ENCODE measurements at places on chromosomes 11 and 22. TPM values are rescaled to one million over a fixed set of nuclear protein-coding genes. Genes with fewer than 3 reads are reported as not detected.

The SCT gene
- 21.6 TPM for total RNA-seq

The OR51B5 gene
- not detected for total RNA-seq

The B4GALNT4 gene
- 22.9 TPM for total RNA-seq

The TRIM66 gene
- 10.4 TPM for total RNA-seq

The GAL3ST3 gene
- total RNA-seq = not detected

DNA sequence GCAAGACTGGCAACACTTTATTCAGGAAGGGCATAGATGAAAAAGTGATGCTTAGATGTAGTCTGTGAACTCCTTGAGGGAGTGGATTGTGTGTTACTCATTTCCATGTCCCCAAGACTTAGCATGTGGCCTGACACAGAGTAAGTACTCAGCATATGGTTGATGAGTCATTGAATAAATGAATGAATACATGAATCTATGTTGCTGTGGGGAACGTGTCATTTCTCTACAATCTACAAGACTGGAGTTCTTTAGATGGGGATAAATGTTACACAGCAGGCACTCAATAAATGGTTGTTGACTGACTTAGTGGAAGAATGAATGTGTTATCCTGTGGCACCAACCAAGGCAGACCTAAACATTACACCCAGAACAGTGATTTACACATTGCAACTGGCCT lies 17.9 kb downstream of the BPIFC start:
- DNase-seq = no peak

GRCh38 chr22:45450921-45451651 lies 37.6 kb downstream of the RIBC2 start:
- peak; percentile 80 for DNase-seq

DNA sequence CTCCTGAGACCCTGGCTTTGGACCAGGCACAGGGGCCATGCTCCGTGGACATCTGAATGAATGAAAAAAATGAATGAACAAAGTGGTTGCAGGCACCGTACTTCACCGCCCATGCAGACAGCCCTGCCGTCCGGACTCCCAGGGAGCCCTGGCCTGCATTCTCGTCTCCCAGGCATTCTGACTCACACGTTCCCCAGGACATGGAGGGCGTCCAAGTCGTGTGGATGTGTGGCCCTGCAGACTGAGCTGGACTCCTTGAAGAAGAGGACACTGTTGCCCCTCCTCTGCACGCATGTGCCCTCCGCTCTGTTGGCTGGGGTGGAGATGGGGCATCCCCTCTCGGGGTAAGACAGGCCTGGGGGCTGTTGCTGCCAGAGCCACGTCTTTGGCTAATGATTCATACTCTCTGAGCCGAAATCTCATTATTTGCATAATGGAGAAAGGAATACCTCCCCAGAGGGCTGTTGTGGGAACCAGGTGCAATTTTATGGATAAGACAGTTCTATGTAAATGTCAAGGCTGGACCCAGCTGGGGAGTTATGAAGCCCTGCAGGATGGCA lies 49.7 kb downstream of the RTL6 start:
- peak; percentile 77 for DNase-seq

DNA sequence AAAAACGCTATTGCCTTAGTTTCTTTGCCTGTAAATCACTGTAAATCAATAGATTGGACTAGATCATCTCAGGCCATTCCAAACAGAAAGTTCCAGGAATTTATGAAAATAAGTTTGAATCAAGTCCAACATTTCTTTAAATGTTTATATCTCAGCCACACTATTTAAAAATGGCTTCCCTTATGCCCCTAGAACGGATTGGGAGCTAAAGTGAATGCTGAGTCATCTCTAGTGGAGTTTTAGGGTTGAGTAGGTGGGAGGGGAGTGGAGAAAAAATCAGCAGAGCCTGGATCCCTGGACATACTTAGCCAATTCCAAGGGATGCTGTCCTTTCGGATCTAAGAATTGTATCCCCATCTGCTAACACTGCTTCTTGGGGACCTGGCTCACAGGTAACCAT lies 48.6 kb downstream of the EHF start:
- no peak for DNase-seq

DNA sequence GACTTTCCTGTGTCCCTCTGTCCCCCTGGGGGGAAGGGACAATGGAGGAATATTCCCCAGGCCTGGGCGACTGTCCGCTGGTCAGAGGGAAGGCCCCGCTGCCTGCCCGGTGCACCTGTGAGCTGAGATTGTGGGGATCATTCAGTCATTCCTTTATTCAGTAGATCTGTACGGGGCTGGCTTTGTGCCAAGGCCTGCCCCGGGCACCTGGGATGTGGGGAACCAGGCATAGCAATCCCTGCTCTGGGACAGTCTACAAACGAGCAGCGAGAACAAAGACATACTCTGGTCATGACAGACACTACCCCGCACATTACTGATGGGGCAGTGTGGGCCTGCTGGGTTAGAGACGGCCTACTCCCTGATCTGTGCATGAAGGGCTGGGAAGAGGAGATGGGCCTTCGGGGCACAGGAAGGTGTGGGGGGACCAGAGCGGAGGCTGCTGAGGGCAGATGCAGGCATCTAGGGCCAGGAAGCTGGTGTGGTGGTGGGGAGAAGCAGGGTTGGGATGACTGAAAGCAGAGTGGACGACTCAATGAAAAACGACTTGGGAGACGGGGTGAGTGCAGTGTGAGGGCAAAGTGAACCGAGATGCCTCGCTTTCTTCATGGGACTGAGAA lies 1.8 kb upstream of the MYO7A start:
- no peak for DNase-seq

- DNase-seq = no peak
These were observed 80.7 kb downstream of the GGT1 start for GRCh38 chr22:24683691-24684090.

- peak; percentile 67 for DNase-seq
These were observed 146.3 kb upstream of the ARHGAP20 start for GRCh38 chr11:110858547-110858921.

DNA sequence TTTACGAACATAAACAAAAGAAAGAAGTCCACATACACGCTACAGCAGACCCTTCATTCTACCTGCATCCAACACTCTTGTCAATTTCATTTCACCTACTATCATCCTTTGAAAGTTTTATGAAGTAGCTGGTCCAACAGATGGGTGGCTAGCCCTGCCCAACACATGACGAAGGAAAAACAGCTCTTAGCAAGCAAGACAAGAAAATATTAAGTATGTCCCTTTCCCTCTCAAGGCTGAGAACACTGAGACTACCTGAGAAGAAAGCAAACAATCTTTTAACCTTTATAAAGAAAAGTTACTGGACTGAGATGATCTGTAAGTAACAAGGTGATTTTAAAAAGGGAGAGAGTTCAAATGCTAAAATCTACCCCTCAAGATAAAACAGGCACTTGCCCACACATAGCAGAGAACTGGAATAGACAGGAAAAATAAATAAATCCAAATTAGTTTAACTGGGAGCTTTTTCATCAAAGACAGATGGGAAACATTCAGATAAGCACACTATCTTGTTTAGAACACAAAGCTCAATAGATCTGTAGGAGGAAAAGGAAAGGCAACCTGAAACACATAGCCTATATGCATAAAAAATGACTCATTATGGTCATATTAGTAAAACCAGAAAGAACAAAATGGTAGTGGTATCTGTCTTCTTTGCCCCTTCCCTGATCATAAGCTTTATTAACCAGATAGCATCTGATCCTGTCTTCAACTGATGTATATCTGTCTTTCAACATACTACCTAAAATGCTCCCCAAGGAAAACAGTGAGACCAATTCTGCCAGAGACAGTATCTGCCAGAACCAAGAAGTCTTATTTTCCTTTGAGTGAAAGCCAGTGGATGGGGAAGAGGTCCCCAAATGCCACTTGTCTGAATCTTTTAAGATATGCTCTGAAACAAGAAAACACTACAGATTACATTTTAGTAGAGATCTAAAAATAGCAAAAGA lies 104.3 kb downstream of the MRTFA start:
- DNase-seq = no peak

DNA sequence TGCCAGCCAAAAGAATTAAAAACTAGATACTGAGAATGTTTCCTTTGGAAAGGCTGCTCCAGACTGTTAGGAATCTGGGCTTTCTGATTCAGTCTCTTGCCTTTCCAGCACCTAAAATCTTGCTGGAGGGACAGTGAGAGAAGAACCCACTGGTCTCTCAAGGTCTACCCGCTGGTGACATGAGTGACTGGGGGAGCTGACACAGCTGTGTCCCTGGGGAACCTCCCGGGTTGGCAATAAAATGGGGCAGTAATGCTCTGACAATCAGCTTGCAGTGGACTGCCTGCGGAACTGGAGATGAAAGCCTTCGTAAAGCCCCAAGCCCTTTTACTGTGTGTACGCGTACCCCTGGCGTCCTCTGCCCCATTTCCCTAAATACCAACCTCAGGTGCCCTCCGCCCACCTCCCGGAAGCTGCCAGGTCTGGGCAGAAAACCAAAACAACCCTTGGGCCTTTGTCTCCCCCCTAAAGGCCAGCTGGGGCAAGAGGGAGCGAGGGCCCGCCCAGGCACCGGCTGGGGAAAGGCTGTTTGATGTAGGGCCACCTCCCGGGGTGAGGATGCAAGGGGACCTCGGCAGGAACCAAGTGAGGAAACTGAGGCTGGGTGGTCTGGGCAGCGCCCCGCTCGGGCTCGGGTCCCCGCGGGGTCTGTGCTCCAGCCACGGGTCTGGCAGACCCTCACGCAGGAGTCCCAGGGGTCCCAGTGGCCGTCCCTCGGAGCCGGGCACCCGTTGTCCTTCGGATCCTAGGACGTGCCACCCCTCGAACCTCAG lies 741 bp downstream of the CARS1 start:
- no peak for DNase-seq

DNA sequence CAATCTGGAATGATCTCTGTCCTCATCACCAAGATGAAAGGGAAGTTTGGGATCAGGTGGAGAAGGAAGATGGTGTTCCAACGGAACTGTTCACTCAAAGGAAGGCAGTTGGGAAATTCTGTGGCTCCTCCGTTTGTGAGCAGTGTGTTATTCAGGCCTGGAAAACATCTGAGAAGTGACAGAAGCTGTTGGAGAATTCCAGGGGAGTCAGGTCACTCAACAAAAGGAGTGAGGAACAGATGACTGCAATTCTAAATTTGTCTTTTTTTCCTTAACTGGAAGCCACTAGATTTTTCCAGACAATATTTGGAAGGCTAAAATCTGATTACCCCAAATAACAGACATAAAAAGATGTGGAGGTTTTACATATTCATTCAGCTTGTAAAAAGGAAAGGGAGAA lies 107.8 kb downstream of the CD44 start:
- peak; percentile 76 for DNase-seq

- no peak for DNase-seq
These were observed 10.0 kb downstream of the SLC29A2 start for GRCh38 chr11:66361502-66361941.

DNA sequence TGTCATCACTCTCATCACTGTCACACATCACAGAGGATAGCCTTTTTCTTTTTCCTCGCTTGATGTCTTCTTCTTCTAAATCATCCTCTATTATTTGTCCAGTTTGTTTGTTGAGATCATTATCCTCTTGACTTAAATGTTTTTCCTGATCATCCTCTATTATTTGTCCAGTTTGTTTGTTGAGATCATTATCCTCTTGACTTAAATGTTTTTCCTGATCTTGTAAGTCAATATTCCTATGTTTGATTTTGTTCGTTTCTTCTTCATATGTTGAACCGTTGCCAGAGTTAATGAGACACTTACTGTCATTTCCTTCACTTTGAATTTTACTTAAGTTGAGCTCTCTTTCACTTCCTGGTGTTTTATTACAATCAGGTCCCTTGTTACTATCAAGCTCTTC lies 5.6 kb downstream of the CCDC82 start:
- no peak for DNase-seq

DNA sequence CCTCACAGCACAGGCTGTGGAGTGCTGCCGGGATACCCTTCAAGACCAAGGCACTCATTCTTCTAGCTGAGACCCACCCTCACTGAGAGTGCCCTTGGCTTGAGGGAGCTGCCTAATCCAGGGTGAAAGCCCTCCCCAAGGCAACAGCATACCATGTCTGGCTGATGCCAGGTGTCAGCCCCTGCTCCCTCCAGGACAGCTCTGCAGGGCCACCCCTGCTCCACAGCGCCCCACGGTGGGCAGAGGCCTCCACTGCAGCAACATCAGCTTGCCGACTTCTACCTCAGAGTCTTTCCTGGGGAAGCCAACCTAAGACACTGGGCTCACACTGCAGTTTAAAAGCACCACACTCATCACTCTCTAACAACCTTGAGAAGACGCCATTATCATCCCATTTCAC lies 29.0 kb downstream of the TTLL1 start:
- peak; percentile 29 for DNase-seq

- DNase-seq = no peak
These were observed 6.5 kb downstream of the FAR1 start for GRCh38 chr11:13674799-13675509.

- no peak for DNase-seq
These were observed 111.3 kb downstream of the GGTLC2 start for GRCh38 chr22:22755778-22756100.

- no peak for DNase-seq
These were observed 40.6 kb upstream of the KCNQ1OT1 start for GRCh38 chr11:2740275-2740940.

DNA sequence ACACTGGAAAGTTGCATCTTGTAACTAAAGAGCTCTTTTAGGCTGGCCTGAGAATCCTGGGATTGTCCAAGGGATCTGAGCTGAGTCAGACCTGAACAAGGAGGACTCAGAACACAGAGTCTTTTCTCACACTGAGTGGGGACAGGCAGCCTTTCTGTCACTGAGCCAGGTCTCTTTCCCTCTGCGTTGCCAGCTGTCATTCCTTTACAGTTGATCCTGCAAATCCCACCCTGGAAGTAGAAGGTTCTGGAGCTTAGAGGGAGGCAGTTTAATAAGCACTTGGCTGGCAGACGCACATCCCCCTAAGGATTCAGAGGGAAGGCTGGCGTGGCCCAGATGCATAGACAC lies 76.3 kb upstream of the SUSD2 start:
- peak; percentile 95 for DNase-seq

GRCh38 chr11:14163576-14163975 lies 195.4 kb downstream of the RRAS2 start:
- no peak for DNase-seq

DNA sequence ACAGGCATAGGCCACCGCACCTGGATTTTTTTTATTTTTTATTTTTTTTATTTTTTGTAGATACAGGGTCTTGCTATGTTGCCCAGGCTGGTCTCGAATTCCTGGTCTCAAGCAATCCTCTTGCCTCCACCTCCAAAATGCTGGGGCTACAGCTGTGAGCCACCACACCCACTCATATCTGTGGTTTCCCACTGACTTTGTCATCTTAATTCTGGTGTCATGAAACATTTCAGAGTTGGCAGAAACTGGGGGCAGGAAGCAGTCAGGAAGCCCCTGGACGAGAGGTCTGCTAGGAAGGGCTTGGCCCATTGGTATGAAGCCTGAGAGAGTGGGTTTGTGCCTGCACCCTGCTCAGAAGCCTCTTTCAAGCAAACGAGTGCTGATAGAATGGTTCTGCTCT lies 49.1 kb downstream of the COMMD9 start:
- DNase-seq = no peak

- peak; percentile 88 for DNase-seq
These were observed 26.9 kb upstream of the CD82 start for GRCh38 chr11:44538375-44539054.

All from tongue (tissue), 3 donors.